Cortex of kidney (tissue), 1 donor: ENCODE measurements at places on chromosomes 12 and 14.

- DNase-seq, result no peak
Observed at GRCh38 chr12:117092886-117093285, 6.3 kb downstream of the TESC start.

- no peak for DNase-seq
Observed at GRCh38 chr12:58678753-58679152, 241.6 kb downstream of the LRIG3 start.

- DNase-seq, result no peak
Observed at GRCh38 chr14:99192830-99193229, 79.2 kb downstream of the BCL11B start.

- DNase-seq, result no peak
Observed at GRCh38 chr12:49344486-49345050, 2.1 kb upstream of the DNAJC22 start.

DNA sequence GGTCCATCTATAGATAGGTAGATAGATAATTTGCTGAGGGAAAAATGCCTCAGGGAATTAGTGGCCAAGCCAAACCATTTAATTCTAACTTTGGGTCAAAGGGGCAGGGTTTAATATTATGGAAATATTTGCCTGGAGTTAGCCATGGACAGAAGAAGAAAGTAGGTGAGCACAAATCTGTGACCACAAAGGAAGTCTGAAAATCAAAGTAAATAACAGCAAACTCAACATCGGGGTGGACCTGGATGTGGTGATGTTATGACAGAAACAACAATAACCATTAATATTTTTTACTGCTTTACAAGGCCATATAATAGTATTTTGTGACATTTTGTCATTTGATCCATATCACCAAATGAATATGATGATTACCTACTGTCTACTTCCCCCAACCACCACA, 578.0 kb upstream of the MGAT4C start:
- DNase-seq, result no peak

- DNase-seq, result no peak
Observed at GRCh38 chr12:50524621-50525020, 19.8 kb downstream of the DIP2B start.

DNA sequence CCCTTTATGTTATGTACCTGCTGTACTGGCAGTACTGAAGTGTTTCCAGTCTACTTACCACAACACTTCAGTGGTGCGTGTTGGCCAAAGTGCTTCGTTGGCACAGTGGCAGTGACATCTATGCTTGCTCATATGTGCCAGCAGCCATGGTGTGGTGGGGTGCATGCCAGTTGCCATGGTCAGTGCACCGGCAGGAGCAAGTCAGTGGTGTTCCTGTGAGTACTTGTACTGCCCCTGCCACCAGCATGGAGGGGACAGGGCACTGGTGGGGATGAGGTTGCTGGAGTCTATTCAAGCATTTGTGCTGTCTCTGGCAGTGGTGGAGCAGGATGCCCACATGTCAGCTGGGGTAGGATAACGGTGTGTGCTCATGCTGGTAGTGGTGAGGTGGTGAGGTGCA, 800.0 kb downstream of the TRHDE start:
- DNase-seq, result no peak

GRCh38 chr14:83744891-83745290, 1785.1 kb upstream of the FLRT2 start:
- no peak for DNase-seq

DNA sequence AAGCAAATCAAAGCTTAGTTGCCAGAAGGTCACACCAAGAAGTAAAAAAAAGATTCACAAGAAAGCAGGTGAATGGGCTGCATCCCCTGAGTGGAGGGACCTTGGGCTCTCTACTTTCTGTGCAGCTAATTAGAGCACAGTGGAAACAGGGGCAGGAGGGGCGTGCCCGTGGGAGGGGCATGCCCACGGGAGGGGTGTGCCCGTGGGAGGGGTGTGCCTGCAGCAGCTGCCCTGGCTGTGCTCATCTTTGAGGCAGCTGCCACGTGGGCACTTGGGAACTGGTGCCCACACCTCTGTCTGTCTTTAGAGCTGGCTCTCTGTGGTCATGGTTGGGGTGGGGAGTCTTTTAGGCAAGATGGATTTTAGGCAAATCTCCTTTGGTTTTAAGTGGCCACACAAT, 60.0 kb downstream of the EML1 start:
- DNase-seq, result no peak

GRCh38 chr14:77339407-77339806, 18.6 kb downstream of the GSTZ1 start:
- DNase-seq, result no peak

DNA sequence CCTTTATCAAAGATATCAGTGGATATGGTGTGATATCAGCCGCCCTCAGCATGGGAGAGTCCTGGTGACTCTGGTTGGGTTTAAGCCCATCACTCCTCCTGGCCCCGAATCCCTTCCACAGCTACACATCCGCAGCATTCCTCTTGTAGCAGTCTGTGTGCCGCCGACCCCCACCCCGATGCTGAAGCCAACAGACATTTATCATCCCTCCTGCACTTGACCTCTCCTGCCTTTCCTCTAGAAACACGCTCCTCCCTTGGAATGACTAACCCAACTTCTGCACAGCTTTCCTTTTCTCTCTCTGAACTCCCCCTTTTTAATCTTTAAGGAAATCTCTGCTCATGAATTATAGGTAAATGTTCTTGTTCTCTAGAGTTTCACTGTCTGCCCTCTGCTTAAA, 250.9 kb upstream of the FOXN3 start:
- no peak for DNase-seq

GRCh38 chr14:99169776-99170356, 102.1 kb downstream of the BCL11B start:
- DNase-seq, result no peak

- DNase-seq, result no peak
Observed at GRCh38 chr12:18246066-18246465, 15.3 kb upstream of the PIK3C2G start.

- DNase-seq, result no peak
Observed at GRCh38 chr12:122646517-122647217, 56.5 kb downstream of the HCAR2 start.

DNA sequence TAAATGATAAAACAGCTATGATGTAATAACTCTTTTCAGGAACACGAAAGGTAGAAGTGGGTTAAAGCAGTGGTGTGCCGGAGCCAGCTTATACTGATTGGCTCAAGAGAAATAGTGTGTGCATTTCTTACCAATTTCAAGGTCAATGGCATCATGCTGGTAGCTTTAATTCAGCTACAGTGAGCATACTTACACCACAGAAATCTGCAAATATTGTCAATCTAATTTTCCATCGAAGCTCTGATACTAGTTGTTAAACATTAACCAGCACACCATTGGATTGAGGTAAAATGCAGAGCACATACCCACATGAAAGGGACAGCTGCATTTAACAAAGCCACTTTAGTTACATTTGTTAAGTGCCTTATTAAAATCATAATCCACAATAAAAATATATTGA, 225.7 kb downstream of the KCNC2 start:
- DNase-seq, result no peak

- DNase-seq, result no peak
Observed at GRCh38 chr12:52035190-52035589, 16.1 kb upstream of the NR4A1 start.

GRCh38 chr14:99357916-99358390, 86.0 kb upstream of the BCL11B start:
- DNase-seq, result no peak

DNA sequence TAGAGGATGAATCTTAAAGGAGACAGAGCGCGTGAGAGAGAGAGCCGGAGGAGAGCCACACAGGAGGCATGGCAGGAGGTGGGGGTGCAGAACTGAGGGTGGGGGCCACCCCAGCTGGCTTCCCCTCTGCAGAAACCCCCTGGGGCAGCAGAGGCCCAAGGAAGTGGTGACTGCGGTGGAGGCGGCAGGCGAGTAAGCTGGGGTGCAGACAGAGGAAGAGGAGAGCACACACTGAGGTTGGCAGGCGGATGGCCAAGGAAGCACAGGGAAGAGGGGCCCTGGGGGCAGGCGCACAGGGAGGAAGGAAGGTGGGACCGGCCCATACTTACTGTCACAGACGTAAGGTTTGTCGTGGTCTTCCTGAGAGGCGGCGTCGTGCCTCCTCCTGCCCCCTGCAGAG, 179.8 kb downstream of the DPF3 start:
- DNase-seq, result no peak

DNA sequence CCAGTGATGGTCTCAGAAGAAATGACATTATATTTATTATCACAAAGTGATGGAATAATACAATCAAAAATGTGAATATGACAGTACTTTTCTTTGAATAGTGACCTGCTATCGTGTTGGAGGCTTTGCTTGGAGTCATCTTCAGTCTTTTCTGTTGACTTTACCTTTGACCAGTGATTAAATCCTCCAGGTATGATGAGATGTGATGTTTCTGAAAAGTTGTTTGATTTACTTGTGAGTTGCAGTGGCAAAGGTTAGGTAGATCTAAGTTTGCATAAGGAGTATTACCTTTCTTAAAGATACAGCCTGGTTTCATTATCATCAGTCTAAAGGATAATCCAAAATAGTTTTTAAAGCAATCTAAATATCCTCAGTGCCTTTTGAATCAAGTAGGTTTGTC, 4.6 kb downstream of the TCP11L2 start:
- no peak for DNase-seq

DNA sequence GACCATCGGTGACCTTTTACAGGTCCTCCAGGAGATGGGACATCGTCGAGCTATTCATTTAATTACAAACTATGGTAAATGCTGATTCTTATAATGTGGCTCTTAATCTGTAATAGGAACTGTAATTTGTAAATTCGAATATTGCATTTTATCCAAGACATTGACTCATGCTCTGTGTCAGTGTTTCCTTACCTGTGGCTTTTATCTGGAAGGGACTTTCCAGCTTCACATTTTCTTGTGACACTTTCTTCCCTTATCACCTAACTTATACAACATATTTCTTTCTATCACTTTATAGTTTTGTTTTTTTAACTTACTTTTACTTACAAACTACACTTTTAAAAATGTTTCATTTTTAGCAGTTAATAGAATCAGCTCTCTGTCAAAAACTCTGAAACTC, 14.8 kb downstream of the IRAK3 start:
- DNase-seq, result no peak

- DNase-seq, result no peak
Observed at GRCh38 chr14:87343652-87344051, 649.3 kb downstream of the GALC start.

- no peak for DNase-seq
Observed at GRCh38 chr14:85701763-85702162, 171.8 kb downstream of the FLRT2 start.

DNA sequence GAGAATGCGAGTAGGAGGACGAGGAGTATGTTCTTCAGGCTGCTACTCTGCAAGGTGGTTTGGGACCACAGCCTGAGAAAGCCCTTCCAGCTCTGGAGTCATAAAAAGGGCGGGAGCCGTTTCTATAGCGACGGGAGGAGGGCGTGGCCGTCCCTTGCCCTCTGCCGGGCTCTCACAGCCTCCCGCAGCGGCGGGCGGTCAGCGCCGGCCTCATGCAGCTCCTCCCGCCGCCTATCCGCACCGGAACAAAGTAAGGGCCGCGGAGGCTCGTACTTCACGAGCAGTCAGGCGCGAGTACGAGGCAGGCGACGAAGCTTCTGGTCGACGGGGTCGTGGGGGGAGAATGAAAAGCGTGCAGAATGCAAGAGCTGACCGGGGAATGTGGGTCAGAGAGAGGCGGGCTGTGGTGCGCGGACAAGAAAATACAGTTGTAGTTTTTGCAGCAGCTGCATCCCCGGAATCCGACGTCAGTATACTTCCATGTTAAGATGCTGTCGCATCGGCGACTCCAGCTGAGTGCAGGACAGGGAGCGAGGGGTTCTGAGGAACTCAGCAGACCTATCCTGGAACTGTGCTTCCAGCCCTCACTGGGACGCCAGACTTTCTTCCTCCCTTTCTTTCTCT, at the start of gene DYRK4:
TSS of gene DYRK4 (plus strand) at position 175 of the 624 bp plus-strand sequence. CDS start at position 213, 38 bp downstream.
- DNase-seq, result no peak

DNA sequence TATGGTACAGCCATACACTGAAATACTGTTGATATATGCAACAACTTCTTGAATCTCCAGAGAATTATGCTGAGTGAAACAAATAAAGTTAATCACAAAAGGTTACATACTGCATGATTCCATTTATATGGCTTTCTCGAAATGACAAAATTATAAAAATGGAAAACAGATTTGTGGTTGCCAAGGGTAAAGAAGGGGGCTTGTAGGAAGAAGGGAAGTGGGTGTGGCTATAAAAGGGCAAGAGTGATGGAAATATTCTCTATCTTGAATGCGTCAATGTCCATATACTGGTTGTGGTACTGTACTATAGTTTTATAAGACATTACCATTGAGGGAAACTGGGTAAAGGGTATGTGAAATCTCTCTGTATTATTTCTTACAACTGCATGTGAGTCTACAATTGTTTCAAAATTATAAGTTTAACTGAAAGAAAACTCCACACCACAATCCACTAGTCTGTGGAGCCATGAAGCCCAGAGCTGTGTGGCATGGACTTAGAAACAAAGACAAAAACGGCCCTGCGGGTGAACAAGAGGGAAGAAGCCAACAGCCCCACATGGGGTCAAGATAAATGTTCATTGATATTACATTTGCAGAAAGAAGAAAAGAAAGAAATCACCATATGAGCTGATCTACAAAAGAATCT, 18.3 kb upstream of the TSPAN11 start:
- no peak for DNase-seq

GRCh38 chr12:33253178-33253577, 186.4 kb downstream of the SYT10 start:
- DNase-seq, result no peak

- no peak for DNase-seq
Observed at GRCh38 chr14:47744155-47744554, 68.8 kb upstream of the MDGA2 start.

- no peak for DNase-seq
Observed at GRCh38 chr14:105333613-105334364, 19.2 kb downstream of the PACS2 start.

DNA sequence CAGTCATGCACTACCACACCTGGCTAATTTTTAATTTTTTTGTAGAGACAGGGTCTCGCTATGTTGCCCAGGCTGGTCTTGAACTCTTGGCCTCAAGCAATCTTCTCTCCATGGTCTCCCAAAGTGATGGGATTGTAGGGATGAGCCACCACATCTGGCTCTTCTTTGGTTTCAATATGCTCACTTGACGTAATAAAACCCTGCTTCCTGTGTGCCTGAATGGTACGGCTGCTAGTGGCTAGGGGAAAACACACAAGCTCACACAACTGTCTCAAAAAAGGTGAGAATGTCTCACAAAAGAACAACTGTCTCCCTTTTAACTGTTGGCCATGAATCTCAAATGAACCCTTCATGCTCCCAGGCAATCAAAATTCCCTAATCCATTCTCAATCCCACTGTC, 15.0 kb downstream of the C1S start:
- no peak for DNase-seq

DNA sequence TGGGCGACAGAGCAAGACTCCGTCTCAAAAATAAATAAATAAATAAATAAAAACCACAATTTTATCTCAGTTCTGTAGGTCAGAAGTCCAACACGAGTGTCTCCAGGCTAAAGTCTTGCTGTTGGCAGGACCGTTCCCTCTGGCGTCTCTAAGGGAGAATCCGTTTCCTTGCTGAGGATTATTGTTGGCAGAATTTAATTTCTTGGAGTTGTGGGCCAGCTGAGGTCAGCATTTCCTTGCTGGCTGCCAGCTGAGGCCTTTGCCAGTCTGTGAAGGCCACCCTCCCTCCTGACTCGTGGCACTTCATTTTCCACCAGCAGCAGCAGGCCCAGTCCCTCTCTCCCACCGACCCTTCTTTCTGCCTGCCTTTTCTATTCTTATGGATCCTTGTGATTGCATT, 17.2 kb downstream of the PSMC1 start:
- DNase-seq, result no peak
